Stimulated activated CD4-positive, alpha-beta T cell treated with anti-CD3 and anti-CD28 coated beads, Interleukin-12 subunit alpha, Interleukin-12 subunit beta, amount 100 ng/mL, for 48 hours (primary cell): ENCODE measurements at places on chromosomes 2 and 18.

- no peak for DNase-seq
Observed at GRCh38 chr2:11805920-11806319, 59.5 kb downstream of the LPIN1 start.

DNA sequence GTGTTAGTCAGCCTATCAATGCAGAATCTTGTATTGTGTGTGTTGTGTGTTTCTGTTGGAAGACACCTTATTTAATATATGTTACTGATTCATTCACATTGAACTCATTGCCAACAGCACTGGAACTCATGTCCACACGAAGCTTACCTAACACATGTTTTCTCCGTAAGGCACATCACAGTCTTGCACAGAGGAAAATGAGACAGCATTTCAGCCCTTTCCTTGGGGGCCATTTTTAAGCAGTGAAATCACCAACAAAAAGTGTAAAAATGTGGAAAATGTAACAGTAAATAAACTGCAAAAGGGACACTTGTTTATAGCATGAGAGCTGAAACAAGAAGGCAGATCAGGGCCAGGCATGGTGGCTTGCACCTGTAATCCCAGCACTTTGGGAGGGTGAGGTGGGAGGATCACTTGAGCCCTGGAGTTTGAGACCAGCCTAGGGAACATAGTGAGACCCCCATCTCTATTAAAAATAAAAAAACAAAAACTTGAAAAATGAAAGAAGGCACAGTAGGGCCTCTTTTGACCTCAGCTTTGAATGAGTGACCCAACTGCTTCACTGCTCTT, 306.0 kb downstream of the MYCN start:
- no peak for DNase-seq

DNA sequence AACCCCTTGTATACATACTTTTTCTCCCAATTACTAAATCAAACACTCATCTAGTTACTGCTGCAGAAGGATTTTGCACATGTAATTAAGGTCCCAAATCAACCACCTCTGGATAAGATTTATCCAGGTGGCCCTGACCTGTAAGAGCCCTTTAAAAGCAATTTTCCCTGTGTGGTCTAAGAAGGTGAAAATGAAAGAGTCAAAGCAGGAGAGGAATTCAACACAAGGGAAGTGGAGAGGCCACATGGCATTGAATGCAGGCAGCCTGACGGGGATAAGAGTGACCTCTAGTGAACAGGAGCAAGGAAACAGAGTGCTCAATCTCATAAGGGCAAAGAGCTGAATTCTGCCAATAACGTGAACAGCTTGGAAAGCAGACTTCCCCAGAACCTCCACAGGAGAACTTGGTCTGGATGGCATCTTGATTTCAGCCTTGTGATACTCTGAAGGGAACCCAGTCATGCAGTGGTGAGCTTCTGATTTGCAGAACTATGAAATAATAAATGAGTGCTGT, 27.2 kb downstream of the PPP3R1 start:
- DNase-seq = no peak

DNA sequence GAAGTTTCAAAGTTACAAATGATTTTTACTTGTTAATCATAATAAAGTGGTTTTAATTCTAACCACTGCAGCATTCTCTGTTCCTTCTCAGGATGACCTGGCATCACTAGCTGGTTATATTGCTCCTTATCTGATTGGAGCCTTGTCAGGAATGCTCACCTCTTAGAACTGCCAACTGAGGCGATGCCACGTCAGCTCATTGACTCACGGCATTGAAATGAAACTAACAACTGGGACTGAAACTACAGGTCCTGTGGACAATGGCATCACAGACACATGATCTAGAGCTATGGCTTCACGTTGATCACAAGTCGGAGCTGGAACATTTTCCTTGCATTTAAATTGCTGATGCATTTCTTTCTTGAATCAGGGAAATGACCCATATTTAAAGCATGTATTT, 54.9 kb upstream of the MAP2 start:
- DNase-seq = no peak

DNA sequence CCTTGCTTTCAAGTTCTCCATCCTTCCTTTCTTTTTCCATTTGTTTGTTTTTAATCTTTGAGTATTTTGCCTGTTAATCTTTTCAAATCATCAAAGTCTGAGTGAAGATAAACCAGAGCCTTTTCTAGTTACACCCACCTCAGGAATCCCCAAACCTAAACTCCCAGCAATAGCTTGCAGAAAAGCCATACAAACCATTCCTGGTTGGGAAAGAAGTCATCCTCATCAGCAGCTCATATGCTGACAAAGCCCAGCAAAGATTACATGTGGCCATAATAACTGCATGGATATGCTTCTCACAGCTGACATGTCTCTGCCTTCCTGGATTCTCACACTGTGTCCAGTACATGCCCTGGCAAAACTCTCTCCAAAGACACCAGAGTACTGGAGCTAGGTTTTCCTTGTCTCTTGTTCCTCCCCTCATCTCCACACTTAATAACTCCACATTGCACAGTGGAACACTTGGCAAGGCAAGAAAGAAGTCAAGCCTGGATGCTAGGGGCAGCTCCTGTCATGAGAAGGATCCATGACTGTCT, 126.4 kb upstream of the TLK1 start:
- DNase-seq = no peak

- no peak for DNase-seq
Observed at GRCh38 chr2:196160101-196160500, 11.3 kb downstream of the STK17B start.

GRCh38 chr2:212923393-212923792, 228.0 kb downstream of the IKZF2 start:
- no peak for DNase-seq

DNA sequence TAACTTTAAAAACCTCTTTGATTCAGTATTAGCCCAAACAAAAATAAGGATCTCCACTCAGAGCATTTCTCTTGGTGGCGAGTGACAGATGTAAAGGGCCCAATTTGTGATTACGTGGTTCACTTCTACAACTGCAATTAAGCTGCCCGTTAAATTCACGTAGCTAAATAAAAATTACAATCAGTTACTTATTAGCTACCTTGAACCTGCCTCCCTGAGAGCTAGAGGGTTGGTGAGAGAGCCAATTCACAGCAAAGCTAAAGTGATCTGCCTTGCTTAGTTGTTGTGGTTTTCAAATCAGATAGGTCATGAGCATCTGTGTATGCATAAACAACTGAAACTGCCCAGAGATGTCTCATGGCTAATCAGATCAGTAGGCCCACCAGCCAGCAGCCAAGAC, 156.7 kb downstream of the RNF152 start:
- no peak for DNase-seq

DNA sequence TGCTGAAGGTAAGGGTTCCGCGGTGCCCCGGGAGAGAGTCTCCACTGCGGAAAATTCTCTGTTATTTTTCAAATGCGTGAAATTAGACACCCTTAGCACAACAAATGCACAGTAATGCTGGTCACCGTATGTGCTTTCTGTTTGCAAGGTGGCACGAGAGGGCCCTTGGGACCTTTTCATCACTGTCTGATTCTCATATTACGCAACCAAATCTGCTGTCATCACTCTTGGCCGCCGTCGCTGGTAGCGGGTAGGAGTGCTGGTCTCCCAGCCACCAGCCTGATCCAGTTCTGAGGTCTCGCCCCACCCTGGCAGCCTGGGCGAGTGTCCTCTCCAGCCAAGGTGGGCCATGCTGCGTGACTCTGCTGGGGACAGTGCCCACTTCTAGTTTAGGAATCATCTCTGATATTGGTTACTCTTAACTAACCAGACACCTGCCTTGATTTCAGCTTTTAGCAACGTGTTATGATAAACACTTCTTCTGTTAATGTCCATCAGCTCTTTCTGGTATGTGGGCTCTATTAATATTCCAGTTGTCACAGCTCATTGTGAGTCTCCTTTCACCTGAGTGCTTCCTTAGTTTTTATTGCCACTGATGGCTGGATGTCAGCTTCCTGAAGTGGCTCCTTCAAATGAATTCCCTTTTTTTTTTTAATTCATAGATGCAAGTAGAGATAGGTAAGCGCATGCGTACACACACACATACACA, 199.4 kb downstream of the GBX2 start:
- no peak for DNase-seq

GRCh38 chr2:188983427-188984064, 9.4 kb downstream of the COL3A1 start:
- DNase-seq = no peak

GRCh38 chr2:236078297-236079255, 89.6 kb downstream of the GBX2 start:
- DNase-seq = no peak

- no peak for DNase-seq
Observed at GRCh38 chr2:69381337-69381737, 5.7 kb downstream of the GFPT1 start.

DNA sequence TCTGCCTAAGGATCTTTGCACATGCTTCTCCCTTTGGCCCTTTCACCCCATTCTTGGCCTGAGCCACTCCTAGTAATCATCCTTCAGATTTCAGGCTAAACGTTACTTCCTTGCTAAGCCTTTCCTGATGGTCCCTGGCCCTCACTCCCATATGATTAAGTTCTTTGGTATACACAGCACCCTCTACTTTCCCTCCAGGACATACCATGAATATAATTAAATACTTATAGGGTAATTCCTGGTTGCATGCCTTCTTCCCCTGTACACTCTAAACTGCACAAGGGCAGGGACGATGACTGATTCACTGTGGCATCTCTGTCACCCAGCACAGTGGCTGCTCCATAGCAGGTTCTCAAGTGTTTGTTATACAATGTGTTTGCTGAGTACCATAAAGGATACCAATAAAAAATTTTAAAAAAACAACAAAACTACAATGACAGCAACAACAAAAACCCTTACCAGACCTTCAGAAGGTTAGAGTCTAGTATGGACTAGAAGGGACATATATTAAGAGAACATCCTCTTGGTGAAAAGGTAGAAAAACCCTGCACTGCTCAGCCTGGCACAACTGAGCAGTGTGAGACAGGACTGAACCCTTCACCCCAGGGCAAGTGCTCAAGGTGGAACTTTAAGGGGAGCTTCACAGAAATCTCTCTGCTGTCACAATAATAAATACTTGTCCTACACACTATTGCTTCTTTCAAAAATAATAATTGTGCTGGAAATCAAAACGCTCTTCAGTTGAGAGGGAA, 76.2 kb downstream of the AAK1 start:
- DNase-seq = no peak

- no peak for DNase-seq
Observed at GRCh38 chr2:219477179-219477578, 21.5 kb upstream of the GMPPA start.

GRCh38 chr2:190094316-190094871, 31.9 kb upstream of the MSTN start:
- DNase-seq = no peak

- no peak for DNase-seq
Observed at GRCh38 chr2:100791294-100791935, 28.5 kb upstream of the NPAS2 start.

GRCh38 chr2:8847400-8847799, 10.0 kb upstream of the KIDINS220 start:
- no peak for DNase-seq

- DNase-seq = no peak
Observed at GRCh38 chr18:36354989-36355388, 57.5 kb downstream of the FHOD3 start.

DNA sequence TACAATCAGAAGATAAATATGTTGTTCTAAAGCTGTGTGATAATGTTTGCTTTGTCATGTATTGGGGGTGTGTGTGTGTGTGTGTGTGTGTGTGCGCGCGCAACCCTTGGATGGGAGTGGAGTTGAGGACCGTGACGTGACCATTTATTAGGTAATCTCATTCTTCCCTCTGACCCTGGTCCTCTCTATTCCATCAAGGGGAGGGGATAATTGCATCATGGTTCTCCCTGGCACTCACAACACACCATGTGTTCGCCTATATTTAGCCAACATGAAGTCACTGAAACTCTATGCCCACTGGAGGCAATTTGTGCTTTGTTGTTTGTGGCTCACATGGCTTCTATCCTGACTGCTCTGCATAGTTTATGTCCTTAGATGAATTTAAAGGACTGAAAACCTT, 79.8 kb upstream of the LRPPRC start:
- no peak for DNase-seq

DNA sequence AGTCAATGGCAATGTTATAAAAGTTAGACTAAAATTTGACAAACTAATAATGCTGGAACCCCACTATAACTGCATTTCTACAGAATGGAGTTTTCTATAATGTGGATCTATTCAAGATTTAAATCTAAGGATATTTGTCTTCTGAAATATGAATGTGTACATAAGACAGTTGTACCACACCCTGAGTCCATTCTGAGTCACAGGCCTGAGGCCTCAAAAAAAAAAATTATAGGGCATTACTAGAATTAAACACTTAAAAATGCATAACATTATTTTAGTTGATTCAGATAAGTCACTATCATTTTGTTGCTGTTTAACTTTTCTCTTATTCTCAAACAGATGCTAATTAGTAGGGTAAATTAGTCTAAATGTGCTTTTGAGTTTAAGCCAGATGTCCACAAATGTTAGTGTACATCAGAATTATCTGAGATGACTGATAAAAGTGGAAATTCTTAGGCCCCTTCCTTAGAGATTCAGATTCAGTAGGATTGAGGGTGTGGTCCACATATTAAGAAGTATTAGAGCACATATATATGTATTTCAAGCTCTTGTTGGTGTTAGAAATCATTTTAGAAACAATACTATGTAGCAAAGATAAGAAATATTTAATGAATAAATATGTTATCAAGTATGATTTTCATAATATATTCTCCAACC, 42.4 kb upstream of the COL5A2 start:
- no peak for DNase-seq

GRCh38 chr18:50472941-50473340, 86.9 kb upstream of the MAPK4 start:
- no peak for DNase-seq

DNA sequence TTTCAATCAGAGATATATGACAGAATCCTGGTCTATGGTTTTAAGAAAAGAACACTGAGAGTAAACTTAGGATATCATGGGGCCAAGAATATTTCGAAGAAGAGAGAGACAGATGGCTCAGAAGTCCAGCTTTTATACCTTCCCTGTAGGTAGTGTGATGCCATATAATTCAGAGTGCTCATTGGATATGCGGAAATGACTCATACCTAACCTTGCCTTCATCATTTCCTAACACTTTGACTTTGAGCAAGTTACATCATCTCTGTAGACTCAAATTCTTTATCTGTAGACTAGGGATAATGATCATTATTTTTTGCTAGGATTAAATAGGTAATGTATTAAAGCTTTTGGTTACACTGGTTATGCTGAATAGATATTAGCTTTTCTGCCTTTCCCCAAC, 461.6 kb upstream of the CNTNAP5 start:
- no peak for DNase-seq

- no peak for DNase-seq
Observed at GRCh38 chr2:240643811-240644150, 18.5 kb downstream of the GPR35 start.

DNA sequence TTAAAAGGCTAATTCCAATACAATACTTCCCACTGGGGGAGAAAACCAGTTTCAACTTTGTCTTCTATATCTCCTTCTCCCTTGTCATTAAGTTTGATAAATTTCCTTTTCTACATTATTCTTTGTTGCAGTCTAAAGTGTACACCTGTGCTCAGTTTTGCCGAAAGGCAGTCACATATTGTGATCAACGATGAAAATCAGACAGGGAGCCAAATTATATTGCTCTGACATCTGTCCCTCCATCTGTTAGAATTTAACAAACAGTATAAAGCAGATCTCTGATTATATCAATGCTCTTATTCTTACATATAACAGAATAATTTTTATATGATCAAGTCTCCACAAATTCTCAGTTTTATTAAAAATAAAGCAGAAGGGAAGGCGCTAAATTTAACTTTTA, 496.7 kb downstream of the NRXN1 start:
- no peak for DNase-seq

GRCh38 chr2:164485541-164485940, 135.7 kb downstream of the GRB14 start:
- no peak for DNase-seq
